ELR (cell line): ENCODE measurements at places on chromosomes 5 and 9.

DNA sequence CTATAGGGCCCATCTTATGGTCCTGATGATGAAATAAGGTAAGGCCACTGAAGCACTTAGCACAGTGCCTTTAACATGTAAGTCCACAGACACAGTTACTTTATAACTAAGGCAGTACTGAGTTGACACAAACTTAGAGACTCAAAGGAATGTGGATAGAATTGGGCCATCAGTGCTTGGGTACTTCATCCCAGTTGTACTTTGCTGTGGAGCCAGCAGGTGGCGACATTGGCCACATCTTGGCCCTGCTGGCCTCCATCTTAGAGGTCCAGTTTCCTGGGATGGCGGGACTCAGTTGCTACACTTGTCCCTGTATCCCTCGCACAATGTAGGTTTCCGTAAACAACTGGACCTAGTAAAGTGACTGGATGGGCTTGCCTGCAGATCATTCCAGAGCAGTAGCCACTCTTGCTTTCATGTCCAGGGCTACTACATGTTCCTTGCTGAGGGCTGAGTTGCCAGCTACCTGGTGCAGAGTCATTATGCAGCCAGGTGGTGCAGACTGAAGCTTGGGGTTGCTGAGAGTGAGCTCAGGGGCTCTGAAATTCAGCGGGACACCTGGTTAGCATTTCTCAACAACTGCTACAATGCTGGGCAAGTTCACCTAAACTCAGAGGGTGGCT, 10.6 kb downstream of the MTAP start:
- DNase-seq, result peak; percentile 81

- DNase-seq, result no peak
These were observed 81.7 kb upstream of the LRRTM2 start for GRCh38 chr5:138956801-138957200.

DNA sequence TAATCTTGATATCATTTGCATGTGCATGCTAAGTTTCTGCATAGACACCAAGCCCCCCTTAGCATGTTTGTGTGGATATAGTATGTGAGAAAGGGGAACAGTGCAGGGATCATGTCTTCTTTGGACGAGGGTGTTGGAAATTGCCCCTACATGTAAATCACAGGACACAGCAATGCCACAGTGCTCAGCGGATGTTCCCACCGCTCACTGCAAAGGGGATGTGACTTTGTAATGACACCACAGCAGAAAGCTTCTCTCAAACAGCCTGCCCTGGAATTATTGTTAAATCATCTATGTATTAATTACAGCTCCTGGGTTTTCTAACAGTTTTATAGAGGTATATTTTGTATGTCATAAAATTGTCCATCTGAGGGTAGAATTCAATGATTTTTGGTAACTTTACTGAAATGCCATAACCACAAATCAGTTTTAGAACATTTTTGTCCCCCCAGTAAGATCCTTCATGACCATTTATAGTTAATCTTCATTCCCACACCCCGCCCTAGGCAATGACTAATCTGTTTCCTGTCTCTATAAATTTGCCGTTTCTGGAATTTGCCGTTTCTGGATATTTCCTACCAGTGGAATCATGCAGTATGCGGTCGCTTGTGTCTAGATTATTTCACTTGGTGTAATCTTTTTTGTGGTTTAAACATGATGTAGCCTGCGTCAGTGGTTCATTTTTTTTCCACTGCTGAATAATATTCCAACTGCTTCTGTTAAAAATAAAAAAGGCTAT, 648.5 kb upstream of the WWC1 start:
- DNase-seq, result peak; percentile 95

GRCh38 chr5:158487664-158488063, 612.1 kb downstream of the EBF1 start:
- DNase-seq, result no peak

- peak; percentile 75 for DNase-seq
These were observed 23.9 kb downstream of the ZNF474 start for GRCh38 chr5:122153230-122153629.

- DNase-seq, result peak; percentile 53
These were observed 28.4 kb downstream of the PRRC2B start for GRCh38 chr9:131422241-131422792.

GRCh38 chr5:143782588-143783386, 29.2 kb upstream of the HMHB1 start:
- no peak for DNase-seq

- peak; percentile 100 for DNase-seq
These were observed 463.5 kb upstream of the RGMB start for GRCh38 chr5:98309785-98310598.

DNA sequence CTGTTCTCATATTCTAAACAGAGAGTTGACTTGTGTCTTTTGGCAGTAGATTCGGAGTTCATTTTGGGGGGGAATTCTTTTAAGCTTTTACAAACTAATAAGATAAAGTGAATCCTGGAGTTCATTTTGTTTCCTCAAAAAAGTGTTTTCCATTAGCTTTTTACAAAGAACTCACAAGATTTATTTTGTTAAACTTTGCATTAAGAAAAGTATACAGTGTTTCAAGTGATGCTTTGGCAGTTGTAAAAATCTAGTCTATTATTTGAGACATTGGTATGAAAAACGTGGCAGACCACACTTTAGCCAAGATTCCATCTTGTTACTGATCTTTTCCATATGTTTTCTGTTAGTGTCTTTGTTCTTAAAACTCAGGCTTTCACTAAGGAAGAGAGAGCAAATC, 1.2 kb upstream of the OMD start:
- no peak for DNase-seq

- DNase-seq, result peak; percentile 87
These were observed 13.8 kb upstream of the CTSL start for GRCh38 chr9:87711857-87712800.

DNA sequence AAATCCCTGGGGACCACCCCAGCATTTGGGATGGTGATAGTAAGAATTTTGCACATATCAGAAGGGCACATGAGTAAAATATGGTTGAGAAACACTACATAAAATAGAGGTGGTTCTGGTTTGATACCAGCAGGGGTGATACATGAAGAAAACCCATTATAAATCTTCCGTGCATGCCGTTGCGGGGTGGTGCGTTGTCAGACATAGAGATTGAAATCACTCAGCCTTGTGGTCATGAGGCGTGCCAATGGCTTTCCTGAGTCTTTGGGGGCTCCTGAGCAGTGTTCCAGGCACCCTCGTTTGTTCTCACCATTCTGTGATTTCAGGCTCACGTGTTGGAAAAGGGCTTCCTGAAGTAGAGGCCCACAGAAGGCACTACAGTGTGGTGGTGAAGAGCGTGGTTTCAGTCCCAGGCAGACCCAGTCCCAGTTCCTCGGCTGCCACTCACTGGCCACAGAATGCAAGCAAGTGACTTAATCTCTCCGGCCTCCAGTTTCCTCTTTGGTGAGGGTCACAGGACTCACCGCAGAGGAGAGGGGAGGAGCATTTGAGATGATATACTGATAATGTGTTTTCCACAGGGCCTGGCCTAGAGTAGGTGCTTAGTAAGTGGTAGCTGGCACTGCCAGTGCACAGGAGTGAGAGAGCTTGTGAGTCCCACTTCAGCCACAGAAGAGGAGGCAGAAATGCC, 20.5 kb upstream of the GLRX start:
- peak; percentile 86 for DNase-seq

GRCh38 chr5:62596691-62597090, 18.1 kb downstream of the LRRC70 start:
- DNase-seq, result peak; percentile 5

GRCh38 chr5:56426693-56427092, 193.6 kb upstream of the ANKRD55 start:
- DNase-seq, result no peak

DNA sequence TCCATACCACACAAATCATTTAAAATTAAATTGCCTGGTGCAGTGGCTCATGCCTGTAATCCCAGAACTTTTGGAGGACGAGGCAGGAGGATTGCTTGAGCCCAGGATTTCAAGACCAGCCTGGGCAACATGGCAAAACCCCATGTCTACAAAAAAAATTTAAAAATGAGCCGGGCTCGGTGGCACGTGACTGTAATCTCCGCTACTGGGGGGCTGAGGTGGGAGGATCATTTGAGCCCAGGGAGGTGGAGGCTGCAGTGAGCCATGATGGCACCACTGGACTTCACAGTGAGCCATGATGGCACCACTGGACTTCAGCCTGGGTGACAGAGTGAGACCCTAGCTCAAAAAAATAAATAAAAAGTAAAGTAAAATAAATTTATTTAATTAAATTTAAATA, 40.9 kb downstream of the LYRM7 start:
- DNase-seq, result no peak
